ENCODE measurements at places on chromosomes 5 and 9. TPM values are rescaled to one million over a fixed set of nuclear protein-coding genes. Genes with fewer than 3 reads are reported as not detected.
A peak's percentile ranks its signal among the peaks of the same experiment; 100 is the strongest.

TXNDC8 gene
- total RNA-seq, result not detected

DNA sequence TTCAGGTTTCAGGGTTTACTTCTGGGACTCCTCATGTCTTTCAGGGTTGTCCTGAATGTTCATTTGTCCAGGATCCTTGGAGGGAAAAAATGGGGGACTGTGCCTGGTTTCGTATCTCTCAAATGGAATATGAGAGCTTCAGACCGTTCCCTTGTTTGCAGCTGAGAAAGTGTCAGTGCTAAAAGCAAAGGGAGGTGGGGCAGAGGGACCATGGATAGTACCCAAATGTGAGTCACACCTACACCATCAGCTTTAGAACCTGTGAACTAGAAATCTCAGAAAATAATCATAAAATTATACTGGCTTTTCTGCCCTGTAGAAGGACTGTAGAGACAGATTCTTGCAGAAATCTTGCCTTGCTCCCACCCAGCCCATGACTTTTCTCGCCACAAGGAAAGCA, 84.3 kb upstream of the TAF11L2 start:
- no peak for DNase-seq
- H3K36me3 ChIP-seq, result no peaks in the 10 kb centered on the region
- H3K4me3 ChIP-seq, result no peak overlapping the region
- no peaks in the 10 kb centered on the region for H3K27me3 ChIP-seq
- no peak overlapping the region for H3K27ac ChIP-seq

FCN2 gene
- total RNA-seq, result not detected

DNA sequence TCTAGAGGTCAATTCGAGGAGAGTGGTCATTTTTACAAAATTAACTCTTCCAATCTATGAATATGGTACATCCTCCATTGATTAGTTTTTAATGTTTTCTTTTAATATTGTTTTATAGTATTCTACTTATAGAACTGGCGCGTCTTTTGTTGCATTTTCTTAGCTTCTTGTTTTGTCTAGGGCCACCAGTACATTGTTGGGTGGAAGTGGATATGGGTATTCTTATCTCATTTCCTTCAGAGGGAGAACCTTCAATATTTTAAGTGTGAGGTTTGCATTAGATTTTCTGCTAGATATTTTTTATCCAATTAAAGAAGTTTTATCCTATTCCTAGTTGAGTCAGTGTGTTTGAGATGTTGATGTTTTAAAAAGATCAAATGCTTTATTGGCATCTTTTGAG, 69.8 kb downstream of the RPS23 start:
- no peaks in the 10 kb centered on the region for H3K4me1 ChIP-seq
- DNase-seq, result no peak
- no peaks in the 10 kb centered on the region for H3K27me3 ChIP-seq
- no peak overlapping the region for H3K4me3 ChIP-seq
- H3K27ac ChIP-seq, result no peak overlapping the region

EPB41L4A gene
- 9.7 TPM for total RNA-seq

DNA sequence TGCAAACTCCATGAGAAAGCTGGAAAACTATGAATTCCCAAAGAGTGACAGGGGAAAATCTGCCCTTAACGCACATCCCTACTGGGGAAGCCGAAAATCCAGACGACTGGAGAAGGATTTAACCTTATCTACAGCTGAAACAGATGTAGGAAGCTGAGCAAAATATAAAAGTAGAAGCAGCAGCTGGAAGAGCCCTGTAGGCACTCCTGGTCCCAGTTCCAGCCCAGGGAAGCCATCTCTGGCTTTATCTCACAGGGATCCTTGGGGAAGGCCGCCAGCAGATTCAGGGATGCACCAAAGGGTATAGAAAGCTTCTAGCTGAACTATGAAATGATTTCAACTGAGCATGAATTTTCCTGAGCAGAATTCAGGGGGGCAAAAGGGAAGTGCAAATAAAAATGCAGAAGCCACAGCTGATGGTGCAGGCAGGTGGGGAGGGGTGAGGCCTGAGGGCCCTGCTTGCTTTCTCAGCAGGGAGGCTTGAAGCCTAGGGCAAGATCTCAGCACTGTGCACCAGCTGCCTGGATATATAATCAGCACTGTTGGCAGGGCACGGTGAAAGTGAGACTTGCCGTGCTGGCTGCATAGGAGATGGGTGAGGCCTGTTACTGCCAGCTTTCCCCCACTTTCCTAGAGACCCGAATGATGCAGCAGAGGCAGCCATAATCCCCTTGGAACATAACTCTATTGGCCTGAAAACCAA, 2019.5 kb upstream of the NUDT12 start:
- no peaks in the 10 kb centered on the region for H3K36me3 ChIP-seq
- DNase-seq, result no peak
- H3K27ac ChIP-seq, result no peak overlapping the region
- no peaks in the 10 kb centered on the region for H3K4me1 ChIP-seq

SPATA31E1 gene
- total RNA-seq, result not detected

DNA sequence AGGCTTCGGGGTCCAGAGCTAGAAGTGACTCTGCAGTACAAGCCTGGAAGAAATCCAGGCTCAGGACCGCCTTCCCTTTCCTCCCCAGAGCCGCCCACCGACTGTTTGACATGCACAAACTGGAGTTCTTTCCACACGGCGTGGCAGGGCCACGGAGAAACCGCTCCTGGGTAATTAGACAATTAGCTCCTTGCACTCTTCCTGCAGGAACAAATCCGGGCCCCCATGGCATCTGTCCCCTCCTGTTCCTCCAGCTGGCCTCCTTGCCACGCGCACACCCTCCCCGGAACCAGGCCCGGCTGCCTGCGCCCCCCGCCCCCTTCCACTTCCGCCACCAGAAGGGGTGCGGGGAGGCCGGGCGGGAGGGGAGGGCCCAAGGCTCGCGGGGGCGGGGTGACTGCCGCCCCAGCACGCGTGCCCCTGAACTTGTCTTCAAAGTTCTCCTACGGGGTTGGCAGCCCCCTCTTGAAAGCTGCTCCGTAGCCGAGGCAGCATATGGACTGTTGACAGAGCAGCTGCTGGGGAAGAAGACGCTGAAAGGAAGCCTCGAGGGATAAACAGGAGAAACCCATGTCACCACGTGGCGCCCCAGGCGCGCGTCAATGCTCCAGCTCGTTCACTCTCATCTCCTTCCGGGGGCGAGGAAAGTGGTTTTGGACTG, 74.3 kb downstream of the SEC61B start:
- peak overlapping the region; percentile 64 for H3K4me3 ChIP-seq
- H3K4me1 ChIP-seq, result no peaks in the 10 kb centered on the region
- H3K36me3 ChIP-seq, result no peaks in the 10 kb centered on the region
- DNase-seq, result no peak

- no peaks in the 10 kb centered on the region for H3K27me3 ChIP-seq
- no peak overlapping the region for H3K27ac ChIP-seq
- peaks cover 8% of the 10 kb centered on the region for H3K4me1 ChIP-seq
- H3K4me3 ChIP-seq, result no peak overlapping the region
- no peaks in the 10 kb centered on the region for H3K36me3 ChIP-seq
- no peak for DNase-seq
These were observed 206.7 kb downstream of the ARHGAP26 start for GRCh38 chr5:142976861-142977260.

GRCh38 chr9:104866191-104866590, 61.8 kb downstream of the ABCA1 start:
- no peak for DNase-seq
- no peak overlapping the region for H3K4me3 ChIP-seq
- no peak overlapping the region for H3K27ac ChIP-seq
- H3K4me1 ChIP-seq, result peaks cover 17% of the 10 kb centered on the region
- H3K36me3 ChIP-seq, result no peaks in the 10 kb centered on the region
- no peaks in the 10 kb centered on the region for H3K27me3 ChIP-seq

GRCh38 chr9:127897193-127897692, 2.2 kb downstream of the ST6GALNAC6 start:
- peak overlapping the region; percentile 95 for H3K27ac ChIP-seq
- H3K4me3 ChIP-seq, result peak overlapping the region; percentile 99
- no peaks in the 10 kb centered on the region for H3K27me3 ChIP-seq

PCDHGA5 gene
- 12.5 TPM for total RNA-seq

GRCh38 chr9:110714314-110714713, 45.7 kb downstream of the MUSK start:
- H3K36me3 ChIP-seq, result no peaks in the 10 kb centered on the region
- no peaks in the 10 kb centered on the region for H3K4me1 ChIP-seq
- no peaks in the 10 kb centered on the region for H3K27me3 ChIP-seq
- DNase-seq, result no peak

GRCh38 chr5:178314061-178314660, 81.6 kb upstream of the PHYKPL start:
- H3K27me3 ChIP-seq, result no peaks in the 10 kb centered on the region
- H3K4me3 ChIP-seq, result no peak overlapping the region
- DNase-seq, result no peak
- H3K4me1 ChIP-seq, result no peaks in the 10 kb centered on the region
- H3K36me3 ChIP-seq, result no peaks in the 10 kb centered on the region
